Activated CD4-positive, alpha-beta T cell treated with anti-CD3 and anti-CD28 coated beads, Interleukin-2, amount 50 U/mL, for 24 hours (primary cell): ENCODE measurements at places on chromosomes 5 and 9.

- no peak for DNase-seq
These were observed 76.7 kb downstream of the PLCXD3 start for GRCh38 chr5:41433552-41434181.

DNA sequence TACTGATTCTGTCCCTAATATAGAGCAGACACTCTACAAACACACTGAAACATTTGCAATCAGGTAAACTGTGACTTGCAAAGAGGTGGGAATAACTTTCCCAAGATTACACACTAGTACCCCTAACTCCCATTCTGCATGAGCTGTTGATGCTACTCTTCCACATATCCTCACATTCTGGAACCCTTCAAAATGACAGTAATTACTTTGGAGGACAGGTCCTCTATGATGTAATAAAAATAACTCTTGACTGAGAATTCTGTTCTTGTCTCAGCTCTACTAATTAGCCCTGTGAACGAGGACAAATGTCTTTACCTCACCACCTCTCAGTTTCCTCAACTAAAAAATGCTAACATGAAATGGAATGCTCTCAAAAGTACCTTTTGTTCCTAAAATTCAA, 49.5 kb upstream of the JMY start:
- no peak for DNase-seq

DNA sequence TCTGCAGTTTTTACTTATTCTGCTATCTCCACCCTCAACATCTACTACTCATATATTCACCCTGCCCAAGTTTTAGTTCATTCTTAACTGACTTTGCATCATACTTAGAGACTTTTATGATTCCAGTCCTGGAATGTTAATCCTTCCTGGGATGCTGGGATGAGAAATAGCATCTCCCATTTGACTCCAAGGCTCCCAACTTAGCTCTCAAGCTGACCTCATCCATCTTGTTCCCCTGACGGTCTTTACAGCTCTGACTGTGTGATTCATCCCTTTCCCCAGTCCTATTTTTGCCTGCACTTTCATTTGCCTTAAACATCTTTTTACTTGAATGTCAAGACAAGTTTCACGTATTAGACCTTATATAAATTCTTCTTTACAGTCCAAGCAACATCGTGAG, 297.8 kb downstream of the EPB41L4A start:
- DNase-seq = no peak

DNA sequence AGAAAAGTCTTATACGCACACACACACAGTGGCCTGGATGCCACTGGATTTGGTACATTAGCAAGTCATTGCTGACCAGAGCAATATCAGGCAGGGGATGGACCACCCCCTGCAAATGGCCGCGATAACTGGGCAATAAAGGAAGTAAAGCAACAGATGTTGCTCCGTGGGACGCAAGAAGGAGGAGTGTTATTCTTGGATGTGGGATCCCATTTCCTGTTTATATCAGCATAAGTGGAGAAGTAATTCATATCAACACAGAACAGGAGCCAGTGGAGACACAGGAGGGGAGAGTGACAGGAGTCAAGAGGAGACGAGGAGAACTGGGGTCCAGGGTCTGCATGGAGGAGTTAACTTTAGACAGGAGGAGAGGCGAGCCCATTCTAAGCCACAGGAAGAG, 18.4 kb downstream of the RUFY1 start:
- no peak for DNase-seq

GRCh38 chr5:125336401-125336800, 590.0 kb upstream of the ZNF608 start:
- no peak for DNase-seq

- DNase-seq = no peak
These were observed 16.6 kb downstream of the TMEM267 start for GRCh38 chr5:43467100-43467499.

DNA sequence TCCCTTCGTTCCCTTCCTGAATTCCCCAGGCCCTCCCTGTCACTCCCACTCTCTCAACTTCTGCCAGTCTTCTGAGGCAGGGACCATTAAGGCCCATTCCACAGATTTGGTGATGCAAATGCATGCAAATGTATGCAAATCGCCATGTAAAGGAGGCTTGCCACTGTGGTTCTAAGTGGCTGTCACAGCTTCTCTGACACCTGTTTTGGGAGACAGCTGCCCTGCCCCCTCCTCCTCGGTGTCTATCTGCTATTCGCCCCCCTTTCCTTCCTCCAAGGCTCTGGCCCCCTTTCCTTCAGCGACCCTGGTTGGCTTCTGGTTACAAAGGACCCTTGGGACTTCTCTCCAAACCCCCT, 10.5 kb upstream of the ARAP3 start:
- no peak for DNase-seq

DNA sequence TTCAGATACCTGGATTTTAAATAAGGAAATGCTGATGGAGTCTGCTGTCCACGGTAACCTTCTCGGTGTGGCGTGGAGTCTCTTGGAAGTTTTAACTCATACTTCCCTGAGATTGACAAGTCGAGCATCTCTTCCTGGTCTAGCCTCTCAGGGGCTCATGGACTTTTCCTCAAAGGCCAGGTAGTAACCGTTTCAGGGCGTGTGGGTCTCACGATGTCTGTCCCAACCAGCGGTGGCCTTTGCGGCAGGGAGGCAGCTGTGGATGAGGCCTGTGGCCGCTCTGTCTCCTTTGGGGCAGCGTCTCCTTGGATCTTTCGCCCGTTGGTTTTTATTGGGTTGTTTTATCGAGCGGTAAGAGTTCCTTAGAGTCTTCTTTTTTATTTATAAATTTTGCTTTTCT, 32.8 kb downstream of the CEP72 start:
- DNase-seq = no peak

DNA sequence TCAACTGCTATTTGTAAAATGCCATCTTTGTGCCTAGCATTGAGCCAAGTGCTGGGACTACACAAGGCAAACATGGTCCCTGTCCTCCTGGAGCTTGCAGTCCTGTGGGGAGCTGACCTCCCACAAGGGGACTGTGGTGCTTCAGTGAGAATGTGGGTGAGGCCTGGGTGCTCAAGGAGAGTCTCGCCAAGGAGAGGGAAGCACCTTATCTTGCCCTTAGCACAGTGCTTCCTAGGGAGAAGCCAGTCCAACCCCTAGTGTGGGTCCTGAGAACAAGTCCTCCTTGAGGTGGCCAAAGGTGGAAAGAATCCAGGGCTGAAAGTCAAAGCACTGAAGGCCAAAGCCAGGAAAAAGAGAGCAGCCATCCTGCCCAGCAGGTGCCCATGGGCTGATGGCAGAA, 31.1 kb upstream of the MVB12B start:
- no peak for DNase-seq

GRCh38 chr5:136191304-136192014, 1.5 kb downstream of the SMIM32 start:
- DNase-seq = no peak

- DNase-seq = no peak
These were observed 80.6 kb upstream of the SIMC1 start for GRCh38 chr5:176157656-176158055.

DNA sequence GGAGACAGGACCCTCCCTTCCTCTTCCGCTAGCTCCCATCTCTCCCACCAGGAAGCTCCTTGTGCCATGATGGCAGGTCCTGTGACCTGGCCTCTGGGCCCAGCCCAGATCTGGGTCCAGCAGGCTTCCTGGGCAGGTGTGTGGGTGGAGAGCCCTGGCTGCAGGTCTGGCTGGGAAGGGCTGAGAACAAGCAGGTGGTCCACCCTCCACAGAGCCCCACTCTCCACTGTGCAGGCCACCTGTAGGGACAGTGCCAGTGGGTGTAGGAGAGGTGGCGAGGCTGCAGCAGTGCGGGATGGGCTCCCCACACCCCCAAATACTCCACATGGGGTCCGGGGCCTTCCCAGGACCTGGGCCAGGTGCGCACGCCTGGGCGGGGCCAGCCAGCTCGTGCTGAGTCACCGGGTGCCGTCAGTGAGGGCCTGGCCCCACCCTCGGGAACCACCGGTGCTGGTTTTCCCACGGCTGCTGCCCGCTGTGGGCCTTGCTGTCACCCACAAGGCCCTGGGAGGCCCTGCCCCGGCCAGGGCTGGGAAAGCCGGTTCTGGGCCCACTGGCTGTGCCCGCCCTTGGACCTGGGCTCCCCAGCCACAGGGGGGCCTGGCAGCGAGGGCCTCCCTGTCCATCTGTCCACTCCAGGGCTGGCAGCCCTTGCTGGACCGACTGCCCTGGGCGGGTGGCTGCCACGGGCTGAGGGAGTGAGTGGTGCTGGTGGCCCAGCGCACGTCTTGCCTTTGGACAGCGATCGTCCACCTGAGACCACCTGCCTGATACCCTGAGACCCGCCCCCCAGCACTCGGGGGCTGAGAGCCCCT, 9.3 kb upstream of the NRARP start:
- DNase-seq = no peak

DNA sequence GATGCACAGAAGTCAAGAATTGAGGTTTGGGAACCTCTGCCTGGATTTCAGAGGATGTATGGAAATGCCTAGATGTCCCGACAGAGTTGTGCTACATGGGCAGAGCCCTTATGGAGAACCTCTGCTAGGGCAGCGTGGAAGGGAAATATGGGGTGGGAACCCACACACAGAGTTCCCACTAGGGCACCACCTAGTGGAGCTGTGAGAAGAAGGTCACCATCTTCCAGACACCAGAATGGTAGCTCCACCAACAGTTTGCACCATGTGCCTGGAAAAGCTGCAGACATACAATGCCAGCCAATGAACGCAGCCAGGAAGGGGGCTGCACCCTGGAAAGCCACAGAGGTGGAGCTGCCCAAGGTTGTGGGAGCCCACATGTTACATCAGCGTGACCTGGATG, 104.5 kb downstream of the STK32A start:
- no peak for DNase-seq

DNA sequence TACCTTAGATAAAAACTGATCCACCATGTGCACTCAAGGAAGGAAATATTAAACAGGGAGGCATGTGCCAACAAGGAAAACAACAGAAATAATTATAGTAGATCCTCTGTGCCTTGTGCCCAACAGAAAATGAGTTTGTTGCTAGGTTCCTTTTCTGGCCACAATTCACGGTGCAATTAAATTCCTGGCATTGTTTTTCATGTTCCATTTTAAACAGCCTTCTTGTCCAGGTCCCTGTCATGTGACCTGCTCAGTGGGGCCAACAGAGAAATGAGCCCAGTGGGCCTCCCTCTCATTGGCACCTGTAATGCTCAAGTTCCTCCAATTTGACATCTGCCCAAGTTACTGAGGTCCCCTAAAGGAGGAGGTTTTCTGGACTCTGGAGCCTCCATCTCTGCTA, 56.5 kb downstream of the SPOCK1 start:
- DNase-seq = no peak

- no peak for DNase-seq
These were observed 44.7 kb downstream of the TRIP13 start for GRCh38 chr5:937151-937924.

DNA sequence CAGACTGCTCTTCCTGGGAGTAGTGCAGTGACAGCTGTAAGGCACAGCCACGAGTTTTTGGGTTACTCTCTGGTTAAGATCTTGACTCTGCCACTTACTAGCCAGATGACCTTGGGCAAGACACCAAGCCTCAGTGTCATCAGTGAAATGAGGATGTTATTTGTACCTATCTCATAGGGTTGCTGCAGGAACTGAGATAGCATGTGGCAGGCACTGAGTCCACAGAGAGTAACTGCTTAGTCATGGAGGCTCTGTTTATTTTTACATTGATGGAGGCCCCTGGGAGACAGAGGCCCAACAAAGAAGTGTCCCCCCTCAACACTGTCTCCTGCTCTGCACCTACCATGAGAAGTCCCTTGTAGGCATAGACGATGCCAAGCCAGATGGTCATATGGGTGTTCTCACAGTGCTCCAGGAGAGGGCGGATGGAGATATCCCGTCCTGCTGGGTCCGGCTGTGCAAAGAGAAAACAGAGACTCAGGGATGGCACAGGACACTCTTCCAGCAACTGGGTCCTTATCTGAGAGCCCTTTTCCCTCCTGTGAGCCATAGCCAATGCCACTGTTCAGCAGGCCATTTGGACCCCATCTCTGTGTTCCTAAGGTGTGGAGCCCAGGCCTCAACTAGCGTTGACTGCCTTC, 55.4 kb upstream of the TBC1D2 start:
- no peak for DNase-seq

GRCh38 chr9:72509053-72509452, 12.4 kb upstream of the TMC1 start:
- no peak for DNase-seq

DNA sequence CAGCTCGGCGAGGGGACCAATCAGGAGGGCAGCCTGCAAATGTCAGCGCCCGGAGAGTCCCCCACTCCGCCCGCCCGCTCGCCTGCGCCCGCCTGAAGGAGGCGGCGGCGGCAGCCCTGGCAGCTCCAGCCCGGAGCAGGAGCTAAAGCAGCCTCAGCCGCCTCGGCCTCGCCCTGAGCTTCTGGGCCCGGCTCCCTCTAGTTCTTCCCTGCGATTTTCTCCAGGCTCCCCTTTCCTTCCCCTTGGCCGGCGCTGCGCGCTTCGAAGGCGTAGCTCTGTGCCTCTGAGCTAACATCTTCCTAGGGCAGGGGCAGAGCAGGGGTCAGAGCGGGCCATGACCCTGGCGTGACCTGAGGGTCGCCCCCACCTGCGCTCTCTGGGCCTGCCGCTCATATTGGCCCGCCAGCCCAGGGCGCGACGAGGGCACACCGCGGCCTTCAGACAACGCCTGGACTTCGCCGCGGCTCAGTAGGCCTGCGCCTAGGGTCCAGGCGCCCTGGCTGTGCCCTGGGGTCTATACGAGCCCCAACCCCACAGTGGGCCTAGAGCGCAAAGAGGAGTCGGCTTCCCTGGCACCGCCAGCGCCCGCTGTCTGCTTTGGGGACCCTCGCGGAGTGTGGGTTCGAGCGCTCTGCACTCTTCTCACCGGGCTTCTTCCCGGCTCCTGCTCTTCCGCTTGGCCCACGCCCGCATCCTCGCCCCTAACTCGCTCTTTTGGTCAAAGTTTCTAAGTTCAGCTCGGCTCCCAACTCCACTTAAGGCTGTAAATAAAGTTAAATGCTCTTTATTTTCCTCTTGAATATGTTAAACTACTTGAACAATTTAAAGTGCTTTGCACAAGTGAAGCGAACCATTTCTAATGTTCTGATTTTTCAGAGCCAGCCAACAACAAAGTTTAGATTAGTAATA, 504 bp upstream of the OTP start:
- DNase-seq = no peak

DNA sequence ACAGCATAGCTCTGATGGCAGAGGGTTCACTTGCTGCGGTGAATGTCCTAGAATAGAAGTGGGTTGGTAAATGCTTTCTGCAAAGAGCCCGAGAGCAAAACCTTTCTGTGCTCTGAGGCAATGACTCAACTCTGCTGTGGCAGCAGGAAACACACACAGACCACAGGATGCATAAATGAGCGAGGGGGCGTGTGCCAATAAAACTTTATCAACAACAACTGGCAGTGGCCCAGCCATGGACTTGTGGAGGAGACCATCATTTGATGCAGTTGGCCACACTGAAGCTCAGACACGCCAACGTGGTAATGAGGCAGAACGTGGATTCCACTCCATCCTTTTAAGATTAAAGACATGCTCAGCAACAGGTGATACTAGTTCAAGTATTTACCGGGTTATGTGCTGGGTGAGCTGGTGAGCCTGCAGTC, 6.8 kb downstream of the MRPL36 start:
- peak; percentile 74 for DNase-seq

GRCh38 chr5:85069659-85070640, 685.3 kb upstream of the EDIL3 start:
- DNase-seq = no peak
